ENCODE measurements at places on chromosomes 5 and 9. TPM values are rescaled to one million over a fixed set of nuclear protein-coding genes. Genes with fewer than 3 reads are reported as not detected.

The PTGES gene
- total RNA-seq = 96.6 TPM

The CEL gene
- total RNA-seq = 1.9 TPM

The SPATA31E1 gene
- total RNA-seq = not detected

The SHROOM1 gene
- total RNA-seq = 22.7 TPM

The NAIP gene
- 4.1 TPM for total RNA-seq

The BRD3 gene
- total RNA-seq = 25.6 TPM

The SCGB3A2 gene
- total RNA-seq = not detected

The MZB1 gene
- total RNA-seq = not detected

The SPATA31D4 gene
- total RNA-seq = not detected

The TGFBI gene
- 892 TPM for total RNA-seq

The LYRM7 gene
- total RNA-seq = 21.6 TPM

The MYMK gene
- total RNA-seq = not detected

The QRFP gene
- not detected for total RNA-seq

The ACTBL2 gene
- total RNA-seq = 0.10 TPM

The MARVELD2 gene
- 21.8 TPM for total RNA-seq

The PCDHB16 gene
- 1.8 TPM for total RNA-seq

The AK3 gene
- 61.0 TPM for total RNA-seq

The SLC6A19 gene
- total RNA-seq = not detected

The PLAC8L1 gene
- 3.0 TPM for total RNA-seq

The HOMER1 gene
- 17.2 TPM for total RNA-seq

The ITGA1 gene
- 5.3 TPM for total RNA-seq

The GOLM1 gene
- 32.7 TPM for total RNA-seq

The HMGCR gene
- total RNA-seq = 59.9 TPM

The SPOCK1 gene
- 34.3 TPM for total RNA-seq

The SEMA6A gene
- 2.1 TPM for total RNA-seq

The ENG gene
- 22.1 TPM for total RNA-seq

The F2RL1 gene
- 34.9 TPM for total RNA-seq

The SMIM15 gene
- total RNA-seq = 92.5 TPM

The CARTPT gene
- not detected for total RNA-seq

The PCDHA10 gene
- total RNA-seq = 0.15 TPM

The IGIP gene
- 7.5 TPM for total RNA-seq

The PLPP1 gene
- 7.5 TPM for total RNA-seq

The CTNND2 gene
- total RNA-seq = not detected

The FAM169A gene
- total RNA-seq = 13.5 TPM

The ZDHHC11B gene
- total RNA-seq = 0.17 TPM

The FAM174A gene
- 15.4 TPM for total RNA-seq

The NME5 gene
- total RNA-seq = not detected
